H54 (cell line): ENCODE measurements at places on chromosomes 5 and 9.
A peak's percentile ranks its signal among the peaks of the same experiment; 100 is the strongest.

GRCh38 chr9:69425136-69425801, 100.3 kb downstream of the ENTREP1 start:
- DNase-seq: no peak

GRCh38 chr9:9004810-9005209, 1205.2 kb upstream of the DMAC1 start:
- DNase-seq: no peak

DNA sequence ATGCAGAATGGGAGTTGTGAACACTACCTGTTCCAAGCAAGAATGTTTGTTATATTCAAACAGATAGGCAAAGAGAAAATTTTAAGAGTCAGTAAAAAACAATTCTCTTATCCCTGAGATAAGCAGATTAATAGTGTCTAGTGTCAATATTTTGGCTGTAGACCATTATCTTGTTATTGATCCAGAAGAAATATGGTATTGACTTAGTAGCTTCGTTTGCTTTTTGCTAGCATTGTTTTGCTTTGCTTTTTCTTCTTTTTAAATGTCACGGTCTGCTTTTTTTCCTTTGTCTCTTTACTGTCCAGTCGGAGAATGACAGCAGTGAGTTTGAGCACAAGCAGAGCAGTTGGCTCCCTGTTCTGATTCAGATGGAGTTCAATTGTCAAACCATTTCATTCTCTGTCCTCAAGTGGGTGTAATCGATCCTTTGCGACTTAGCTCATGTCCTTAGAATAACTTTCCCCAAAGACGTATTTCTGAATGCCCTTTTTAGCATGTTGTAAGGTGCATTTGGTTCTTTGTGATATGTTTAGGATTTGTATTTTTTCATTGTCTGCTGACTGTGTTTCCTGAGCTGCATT, 29.3 kb downstream of the FUBP3 start:
- no peak for DNase-seq

GRCh38 chr5:9626955-9627354, 3.2 kb downstream of the TAS2R1 start:
- no peak for DNase-seq

DNA sequence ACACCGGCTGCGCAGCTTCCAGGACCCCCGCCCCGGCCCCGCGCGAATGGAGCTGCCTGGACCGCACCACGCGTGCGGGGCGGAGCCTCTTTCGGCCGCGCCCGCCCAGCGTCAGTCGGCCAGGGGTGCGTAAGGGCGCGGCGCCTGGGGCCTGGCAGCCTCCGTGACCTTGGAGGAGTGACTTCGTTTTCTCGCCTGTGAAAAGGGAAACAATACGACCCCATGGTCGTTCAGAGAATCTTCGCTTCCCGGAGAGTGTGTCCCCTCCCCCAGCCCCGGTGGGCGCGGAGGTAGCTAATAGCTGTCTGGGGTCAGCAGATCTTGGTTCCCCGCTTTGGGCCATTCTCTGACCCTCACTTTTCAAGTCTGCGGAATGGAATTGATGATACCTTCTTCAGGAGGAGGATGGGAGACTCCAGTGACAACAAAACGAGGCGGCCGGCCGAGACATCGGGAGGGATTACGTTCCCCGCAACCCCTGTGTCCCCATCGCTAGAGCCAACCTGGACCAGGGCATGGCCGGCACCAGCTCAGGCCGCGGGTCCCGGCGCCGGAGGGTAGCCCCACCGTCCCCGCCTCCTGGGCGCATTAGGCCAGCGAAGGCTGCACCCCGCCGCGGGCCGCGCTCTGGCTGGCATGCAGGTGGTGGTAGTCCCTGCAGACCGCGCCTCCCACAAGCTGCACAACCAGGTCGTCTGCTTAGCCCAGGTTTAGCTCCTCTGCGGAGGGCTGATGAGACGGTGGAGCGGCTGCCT, 5.5 kb upstream of the CDHR2 start:
- peak; percentile 70 for DNase-seq

DNA sequence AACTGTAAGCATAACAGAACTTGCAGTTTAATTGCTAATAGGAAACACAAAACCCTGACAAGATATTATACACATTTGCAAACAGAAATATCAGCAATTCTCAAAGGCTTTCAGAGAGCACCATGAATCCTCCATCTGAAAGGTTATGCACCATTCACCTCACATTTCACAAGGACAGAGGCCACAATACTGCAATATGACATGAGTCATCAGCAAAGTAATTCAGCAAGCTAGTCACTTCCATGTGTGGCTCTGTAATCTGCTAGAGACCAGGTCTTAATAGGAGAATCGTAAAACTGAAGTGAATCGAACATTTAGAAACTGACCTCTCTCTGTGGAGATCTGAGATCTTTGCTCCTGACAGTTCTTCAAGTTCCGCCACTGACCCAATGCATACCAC, 28.3 kb downstream of the IARS1 start:
- DNase-seq: no peak

DNA sequence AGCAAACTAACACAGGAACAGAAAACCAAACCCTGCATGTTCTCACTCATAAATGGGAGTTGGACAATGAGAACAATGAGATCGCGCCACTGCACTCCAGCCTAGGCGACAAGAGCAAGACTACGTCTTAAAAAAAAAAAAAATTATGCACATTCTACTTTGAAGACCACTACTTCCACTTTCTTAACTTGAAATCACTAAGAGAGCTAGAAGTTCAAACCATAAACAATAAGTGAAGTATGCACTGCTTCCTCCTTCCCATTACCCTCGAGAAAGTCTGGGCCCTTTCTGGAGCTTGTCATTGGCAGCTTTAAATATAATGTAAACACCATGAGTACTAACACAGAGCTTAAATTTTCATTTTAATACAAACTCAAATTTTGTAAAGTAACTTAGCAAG, 94.9 kb downstream of the TLE1 start:
- no peak for DNase-seq

- DNase-seq: no peak
Observed at GRCh38 chr9:88646539-88647300, 111.7 kb downstream of the NXNL2 start.

- DNase-seq: no peak
Observed at GRCh38 chr5:42522783-42523182, 99.5 kb downstream of the GHR start.

DNA sequence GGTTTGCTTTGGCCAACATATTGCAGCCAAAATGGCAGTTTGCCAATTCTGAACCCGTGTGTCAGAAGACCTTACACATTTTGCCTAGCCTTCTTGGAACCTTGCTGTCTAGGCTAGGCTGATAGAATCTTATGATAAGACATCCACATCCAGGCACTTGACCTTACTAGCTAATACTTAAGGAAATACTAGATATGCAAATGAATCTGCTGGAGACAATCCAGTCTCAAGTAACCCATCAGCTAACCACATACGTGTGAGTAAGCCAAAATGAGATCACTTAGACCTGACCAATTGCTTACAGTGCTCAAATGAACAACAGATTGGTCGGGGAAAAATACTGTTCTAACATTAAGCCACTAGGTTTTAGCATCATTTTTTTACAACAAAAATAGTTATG, 1504.6 kb upstream of the CDH9 start:
- DNase-seq: peak; percentile 17

- DNase-seq: no peak
Observed at GRCh38 chr9:2833096-2833495, 10.8 kb downstream of the PUM3 start.

DNA sequence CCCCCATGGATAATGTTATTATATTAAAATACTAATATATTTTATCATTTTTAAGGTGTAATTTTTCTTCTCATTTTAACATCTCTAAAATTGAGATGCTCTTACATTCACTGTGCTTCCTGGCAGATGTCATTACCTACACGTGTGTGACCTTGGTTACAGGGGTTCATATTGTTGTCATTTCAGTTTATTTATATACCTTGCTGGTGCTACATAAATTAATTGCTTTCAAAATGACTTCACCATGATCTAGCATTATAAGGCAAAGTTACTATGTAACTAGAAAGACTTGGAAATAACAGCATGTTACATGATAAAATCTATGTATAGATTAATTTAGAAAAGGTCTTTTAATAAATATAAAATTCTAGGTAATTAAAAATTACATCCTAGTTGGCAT, 60.9 kb downstream of the ARHGEF28 start:
- no peak for DNase-seq

DNA sequence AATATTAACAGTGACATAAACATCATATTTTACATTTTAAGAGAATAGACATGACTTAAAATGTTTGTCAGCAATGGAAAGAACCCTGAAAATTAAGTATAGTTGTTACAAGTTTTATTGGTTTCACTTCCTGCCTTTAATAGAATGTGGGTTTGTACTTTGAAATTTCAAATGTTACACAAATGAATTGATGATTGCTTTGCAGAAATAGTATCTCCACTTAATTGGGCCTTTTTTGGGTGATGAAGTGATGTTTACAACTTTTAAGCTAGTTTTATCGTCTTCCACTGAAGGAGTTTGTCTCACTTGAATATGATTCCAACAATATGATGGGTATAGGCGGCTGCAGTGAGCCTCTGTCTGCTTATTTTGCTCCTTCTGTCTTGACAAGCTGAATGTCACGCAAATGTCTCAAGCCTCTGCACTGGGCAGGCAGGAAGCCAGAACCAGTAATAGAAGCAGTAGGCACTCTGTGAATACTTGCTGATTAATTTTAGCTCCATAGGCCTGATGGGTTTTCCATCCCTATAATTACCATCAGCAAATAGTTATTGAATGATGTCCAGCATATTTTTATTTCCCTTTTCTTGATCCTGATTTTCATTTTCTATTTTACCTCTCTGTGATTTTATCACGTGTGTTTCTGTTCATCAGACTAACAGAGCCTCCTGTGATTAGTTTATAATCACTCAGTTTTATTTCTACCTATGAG, 10.6 kb upstream of the NR3C1 start:
- no peak for DNase-seq

GRCh38 chr5:69000216-69000919, 93.4 kb upstream of the SLC30A5 start:
- DNase-seq: no peak

DNA sequence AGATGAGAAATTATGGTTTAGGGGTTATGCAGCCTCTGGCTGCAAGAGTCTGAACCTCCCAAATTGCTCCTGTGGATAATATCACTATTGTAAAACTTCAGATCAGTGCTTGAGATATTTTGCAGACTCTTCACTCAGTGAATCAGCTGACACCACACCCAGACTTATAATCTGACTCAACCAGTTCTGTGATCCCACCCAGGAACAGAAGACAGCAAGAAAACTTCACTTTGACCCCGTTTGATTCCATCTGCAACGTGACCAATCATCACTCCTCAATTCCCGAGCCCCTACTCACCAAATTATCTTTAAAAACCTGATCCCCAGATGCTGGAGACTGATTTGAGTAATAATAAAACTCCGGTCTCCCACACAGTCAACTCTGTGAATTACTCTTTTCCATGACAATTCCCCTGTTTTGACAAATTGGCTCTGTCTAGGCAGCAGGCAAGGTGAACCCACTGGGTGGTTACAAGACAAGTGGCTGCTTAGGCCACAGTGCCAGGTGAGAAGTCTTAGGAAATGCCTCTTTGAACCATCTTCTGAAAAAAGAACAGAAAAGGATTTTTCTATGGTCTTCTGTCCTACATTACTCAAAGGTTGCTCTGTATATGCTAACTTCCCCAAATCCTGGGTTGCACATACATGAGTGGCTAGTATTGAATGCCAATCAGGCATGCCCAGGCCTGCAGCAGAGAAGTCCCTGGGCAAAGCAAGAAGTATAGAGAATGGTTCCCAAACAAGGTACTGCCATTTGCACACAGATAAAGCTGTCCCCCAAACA, 588.0 kb downstream of the PRELID2 start:
- DNase-seq: no peak

- no peak for DNase-seq
Observed at GRCh38 chr9:27491154-27491553, 32.9 kb upstream of the IFNK start.

DNA sequence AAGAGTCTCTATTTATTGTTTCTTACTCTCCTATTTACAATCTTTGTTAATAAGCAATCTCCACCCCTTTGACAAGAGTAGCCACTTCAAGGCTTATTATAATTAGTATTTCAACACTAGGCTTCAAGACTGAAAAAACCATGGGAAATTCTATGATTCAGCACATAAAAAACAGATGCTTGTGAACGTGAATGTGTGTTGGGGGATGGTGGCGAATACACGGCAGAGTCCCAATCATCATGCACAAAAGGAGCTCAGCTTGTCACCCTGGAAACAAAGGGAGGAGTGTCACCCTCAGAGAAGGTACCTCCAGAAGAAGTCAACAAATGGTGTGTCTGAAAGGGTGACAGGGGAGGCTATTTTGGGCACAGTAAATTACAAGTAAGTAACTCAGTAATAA, 157.2 kb upstream of the RETREG1 start:
- no peak for DNase-seq

GRCh38 chr9:80188579-80188978, 616.8 kb downstream of the TLE4 start:
- DNase-seq: no peak

DNA sequence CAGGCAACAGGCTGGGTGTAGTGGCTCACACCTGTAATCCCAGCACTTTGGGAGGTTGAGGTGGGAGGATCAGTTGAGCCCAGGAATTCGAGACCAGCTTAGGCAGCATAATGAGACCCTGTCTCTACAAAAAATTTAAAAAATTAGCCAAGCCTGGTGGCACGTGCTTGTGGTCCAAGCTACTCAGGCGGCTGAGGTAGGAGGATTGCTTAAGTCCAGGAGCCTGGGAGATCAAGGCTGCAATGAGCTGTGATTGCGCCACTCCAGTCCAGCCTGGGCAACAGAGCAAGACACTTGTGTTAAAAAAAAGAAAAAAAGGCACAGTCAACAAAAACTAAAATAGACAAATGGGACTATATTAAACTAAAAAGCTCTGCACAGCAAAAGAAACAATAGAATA, 29.3 kb downstream of the ATP6V0E1 start:
- no peak for DNase-seq

DNA sequence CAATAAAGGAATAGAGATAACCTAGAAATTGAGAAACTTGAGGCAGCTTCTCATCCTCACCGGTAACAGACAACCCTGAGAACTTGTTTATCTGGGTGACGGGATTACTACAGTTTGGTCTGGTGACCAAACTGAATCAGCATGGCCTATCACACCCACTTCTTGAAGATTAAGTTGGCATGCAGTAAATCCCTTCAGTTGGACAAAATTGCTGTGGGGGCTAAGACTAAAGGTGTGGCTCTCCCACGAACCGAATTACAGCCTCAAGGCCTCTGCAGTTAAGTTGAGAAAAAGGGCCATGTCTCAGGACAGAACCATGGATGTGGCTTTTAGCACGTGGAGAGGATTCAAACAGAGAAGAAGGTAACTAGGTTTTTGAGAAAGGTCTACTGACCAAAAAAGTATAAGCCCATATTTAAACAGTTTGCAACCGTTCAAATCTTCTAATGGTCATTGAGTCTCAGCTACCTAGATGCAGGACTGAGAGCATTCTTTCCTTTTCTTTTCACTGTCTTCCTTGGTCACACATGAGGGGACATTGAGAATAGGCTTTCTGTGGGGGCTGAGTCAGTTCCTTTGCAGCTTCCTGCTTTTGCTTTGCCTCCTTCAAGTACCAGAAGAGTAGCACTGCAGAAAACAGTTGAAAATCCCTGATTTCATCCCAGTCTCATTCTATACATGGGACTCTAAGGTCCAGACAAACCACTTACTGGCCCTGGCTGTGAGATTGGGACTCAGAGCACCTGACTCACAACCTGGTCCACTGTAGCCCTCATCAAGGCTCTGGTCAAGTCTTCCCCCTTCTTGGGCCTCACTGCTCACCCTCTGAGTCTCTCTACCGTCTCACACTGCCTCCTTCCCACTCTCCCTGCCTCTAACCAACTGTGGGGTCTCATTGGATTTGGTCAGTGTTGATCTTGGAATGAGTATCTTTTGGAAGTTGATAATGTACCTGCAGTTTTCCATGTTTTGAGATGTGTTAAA, 30.9 kb downstream of the PDE6A start:
- no peak for DNase-seq

GRCh38 chr9:136621019-136621733, 41.5 kb upstream of the EGFL7 start:
- no peak for DNase-seq
